Left hindlimb (tissue), 1 donor: ENCODE measurements at places on chromosomes 1 and 21.

DNA sequence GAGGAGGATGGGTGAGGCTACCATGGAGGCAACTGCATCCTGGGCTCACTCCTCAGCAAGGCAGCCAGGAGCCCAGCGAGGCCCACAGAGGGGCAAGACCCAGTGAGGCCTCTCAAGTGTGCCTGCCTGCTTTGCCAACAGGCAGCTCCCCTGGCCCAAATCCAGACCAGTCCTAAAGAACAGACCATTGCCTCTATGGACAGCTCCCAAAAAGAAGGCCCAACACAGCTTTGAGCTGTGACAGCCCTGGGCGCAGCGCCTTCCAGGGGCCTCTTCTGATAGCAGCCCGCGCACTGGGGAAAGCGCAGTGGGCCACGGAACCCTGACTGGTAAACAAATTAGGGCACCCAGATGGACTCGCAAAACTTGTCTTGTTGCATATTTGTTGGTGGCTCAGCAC, 25.5 kb downstream of the C1orf198 start:
- DNase-seq: no peak

GRCh38 chr1:226287587-226287986, 21.4 kb downstream of the LIN9 start:
- no peak for DNase-seq

- DNase-seq: no peak
Measured at GRCh38 chr1:3321559-3322449, 132.7 kb upstream of the ARHGEF16 start.

DNA sequence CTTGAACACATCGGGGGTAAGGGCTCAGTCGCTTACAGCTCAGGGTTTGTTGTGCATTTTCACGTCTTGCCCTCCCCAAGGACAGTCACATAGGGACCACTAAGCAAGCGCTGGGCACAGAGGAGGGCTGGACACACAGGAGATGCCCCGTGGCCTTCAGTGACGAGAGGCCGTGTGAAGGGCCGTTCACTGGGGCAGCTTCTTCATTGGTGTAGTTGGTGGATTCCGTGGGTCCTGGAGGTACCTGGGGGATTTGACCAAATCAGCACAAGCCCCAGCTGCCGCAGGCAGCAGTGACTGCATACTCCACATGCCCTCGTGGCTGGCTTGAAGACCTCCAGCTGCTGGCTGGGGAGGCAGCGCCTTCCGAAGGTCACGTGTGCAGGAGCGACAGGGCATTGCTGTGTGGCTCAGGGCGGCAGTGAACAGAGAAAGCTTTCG, 100.8 kb upstream of the C1orf174 start:
- DNase-seq: no peak
